ENCODE measurements at places on chromosomes 12 and 14.

GRCh38 chr12:126189856-126190255 lies 1124.6 kb downstream of the AACS start:
- DNase-seq, result no peak

- DNase-seq, result no peak
Measured at GRCh38 chr12:10016881-10017280, 6.5 kb downstream of the CLEC12B start.

DNA sequence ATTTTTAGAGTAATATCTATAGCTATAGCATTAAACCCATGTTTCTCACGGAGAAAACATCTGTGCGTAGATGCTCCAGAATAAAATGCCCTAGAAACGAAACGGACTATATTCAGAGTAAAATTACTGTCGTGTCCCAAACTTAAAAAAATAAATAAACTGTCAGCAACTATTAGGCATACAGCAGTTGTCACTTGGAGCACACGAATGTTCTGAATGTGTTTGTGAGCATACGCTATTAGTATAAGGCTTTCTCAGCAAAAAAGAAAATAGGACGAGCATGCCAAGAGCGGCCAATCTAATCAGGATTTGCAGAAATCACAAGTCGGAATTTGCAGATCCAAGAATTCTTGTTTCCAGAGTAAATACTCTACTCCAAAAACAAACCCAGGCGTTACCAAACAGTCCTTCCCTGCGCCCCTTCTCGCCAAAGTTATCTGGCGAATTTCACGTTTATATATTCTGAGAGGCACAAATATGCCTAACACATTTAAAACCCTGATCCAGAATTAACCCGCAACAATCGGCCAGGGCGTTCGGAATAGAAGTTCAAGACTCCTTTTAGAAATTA lies 836 bp downstream of the PTPN21 start:
- DNase-seq, result no peak

- no peak for DNase-seq
Measured at GRCh38 chr14:92259613-92260357, 63.2 kb upstream of the SLC24A4 start.
